ENCODE measurements at places on chromosomes 3 and 15. TPM values are rescaled to one million over a fixed set of nuclear protein-coding genes. Genes with fewer than 3 reads are reported as not detected.
A peak's percentile ranks its signal among the peaks of the same experiment; 100 is the strongest.

- no peak for DNase-seq
Observed at GRCh38 chr3:165070682-165071081, 7.6 kb downstream of the SI start.

DNA sequence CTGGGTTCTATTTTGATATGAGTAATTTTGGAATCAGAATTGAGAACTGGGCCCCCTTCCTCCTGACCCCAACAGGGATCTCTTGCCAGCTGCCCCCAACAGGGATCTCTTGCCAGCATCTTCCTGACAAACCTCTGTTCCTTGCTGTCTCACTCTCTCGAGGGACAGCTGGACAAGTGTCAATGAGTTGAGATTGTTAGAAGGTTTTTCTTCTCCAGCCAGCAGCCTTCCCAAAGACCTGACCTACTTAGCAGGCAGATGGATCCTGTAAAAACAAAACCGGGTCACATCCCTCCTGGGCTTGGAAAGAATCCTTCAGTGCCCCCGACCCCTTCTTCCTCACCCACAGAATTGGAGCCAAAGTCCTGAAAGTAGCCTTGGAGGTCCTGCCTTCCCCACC is 21.6 kb downstream of the LIMD1 start:
- no peak for DNase-seq

DNA sequence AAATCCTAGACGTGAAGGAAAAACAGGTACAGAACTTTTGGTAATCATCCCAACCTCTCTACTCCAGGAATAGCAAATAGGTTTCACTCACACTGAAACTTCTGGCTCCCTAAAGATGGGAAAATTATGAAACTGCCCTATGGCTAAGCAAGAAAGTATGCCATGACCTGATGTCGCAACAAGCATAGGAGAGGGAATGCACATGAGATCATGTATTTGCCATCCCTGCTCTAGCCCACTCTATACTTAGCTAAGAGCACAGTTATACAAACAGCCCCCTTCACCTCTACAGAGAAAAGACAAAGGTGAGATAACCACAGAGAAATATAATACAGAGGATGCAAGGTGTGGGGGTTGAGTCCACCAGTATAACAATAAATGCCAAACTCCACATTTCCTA is 102.7 kb downstream of the TBC1D5 start:
- DNase-seq = peak; percentile 17

- no peak for DNase-seq
Observed at GRCh38 chr3:117512975-117513374, 803.4 kb downstream of the TUSC7 start.

DNA sequence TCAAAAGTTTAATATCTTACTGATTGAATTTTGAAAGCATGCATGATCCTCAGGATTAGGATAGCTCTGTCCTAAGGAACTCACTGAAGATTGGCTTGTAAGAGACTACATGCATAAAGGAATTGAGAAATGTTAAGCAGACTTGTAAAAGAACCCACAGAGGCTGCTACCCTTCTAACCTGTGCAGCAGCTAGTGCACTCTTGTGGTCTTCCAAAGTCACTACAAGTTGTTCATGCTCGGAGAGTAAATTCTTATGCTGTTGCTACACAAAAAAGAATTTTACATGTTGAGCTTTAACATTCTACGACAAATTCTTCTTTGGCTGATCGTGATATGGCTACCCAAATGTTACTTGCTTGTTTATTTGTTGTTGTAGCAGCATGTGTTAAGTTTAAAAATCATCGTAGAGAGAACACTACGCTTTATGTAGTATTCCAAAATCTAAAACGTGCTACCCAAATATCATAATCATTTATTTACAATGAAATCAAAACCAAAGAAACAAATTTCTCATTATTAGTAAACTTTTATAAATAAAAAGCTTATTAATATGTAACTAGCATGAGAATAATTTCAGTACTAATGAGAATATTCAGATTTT is 55.0 kb downstream of the GOLIM4 start:
- DNase-seq = no peak

GRCh38 chr3:14633417-14633816 is 18.1 kb upstream of the CCDC174 start:
- no peak for DNase-seq

DNA sequence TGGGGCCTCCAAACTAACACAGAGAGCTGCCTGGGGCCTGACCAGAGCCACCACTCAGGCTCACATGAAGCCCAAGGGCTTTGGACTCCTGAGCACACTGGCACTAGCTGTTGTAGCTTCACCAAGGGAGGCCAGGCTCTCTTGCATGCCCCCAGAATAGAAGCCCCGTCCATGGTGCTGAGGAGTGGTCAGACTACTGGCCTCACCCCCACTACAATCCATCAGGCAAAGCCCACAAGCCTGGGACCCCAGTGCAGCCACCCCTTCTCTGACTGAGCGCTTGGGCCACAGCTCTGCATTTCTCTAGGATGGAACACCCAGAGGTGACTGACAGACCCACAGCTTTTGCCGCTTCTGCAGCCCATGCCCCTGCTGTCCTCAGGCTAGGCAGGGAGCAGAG is 180.8 kb downstream of the PYDC2 start:
- no peak for DNase-seq

DNA sequence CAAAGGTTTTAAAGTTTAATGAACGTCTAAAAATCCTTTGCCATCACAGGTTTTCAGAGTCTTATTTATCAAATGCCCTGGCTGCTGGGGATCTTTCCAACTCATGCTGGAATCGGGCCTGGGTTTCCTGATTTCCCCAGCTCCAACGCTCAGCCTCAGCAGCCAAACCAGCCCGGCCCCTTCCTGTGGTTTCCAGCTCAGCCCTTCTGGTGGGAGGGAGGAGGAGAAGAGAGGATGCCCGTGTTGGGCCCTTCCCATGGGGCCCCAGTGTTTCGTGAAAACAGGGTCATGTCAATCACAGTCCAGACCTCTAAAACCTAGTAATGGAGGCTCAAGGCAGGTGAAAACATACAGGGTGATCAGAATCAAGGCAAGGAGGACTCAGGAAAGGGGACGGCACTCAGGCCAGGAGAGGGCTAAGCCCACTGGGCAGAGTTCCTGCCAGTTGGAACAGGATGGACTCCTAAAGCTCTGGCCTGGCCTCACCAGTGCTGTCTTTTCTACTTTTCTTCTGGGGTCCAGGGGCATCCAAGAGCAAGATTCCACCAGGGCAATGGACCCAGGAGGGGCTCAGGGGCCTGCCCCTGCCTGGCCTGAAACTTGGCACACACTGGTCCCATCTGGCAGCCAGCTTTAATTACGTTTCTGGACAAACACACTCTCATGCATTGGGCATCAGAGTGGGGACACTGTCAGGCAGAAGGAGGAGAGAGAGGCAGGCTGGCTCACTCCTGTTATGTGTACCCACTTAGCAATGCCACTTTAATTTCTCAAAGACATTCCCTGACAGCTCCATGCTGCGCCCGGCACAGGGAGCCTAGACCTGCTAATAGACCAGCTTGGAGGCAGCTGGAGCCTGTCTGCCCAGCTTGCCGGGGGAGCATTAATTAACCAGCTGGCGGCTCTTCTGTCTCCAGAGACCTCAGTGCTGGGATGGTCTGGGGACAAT is 194.6 kb downstream of the FAM43A start:
- no peak for DNase-seq

- DNase-seq = no peak
Observed at GRCh38 chr3:25433868-25434267, 5.8 kb downstream of the RARB start.

- no peak for DNase-seq
Observed at GRCh38 chr3:159832024-159832423, 156.6 kb upstream of the IL12A start.

- DNase-seq = no peak
Observed at GRCh38 chr3:144660186-144660585, 688.6 kb downstream of the DIPK2A start.

GRCh38 chr3:155308831-155309230 is 15.3 kb upstream of the STRIT1 start:
- no peak for DNase-seq

DNA sequence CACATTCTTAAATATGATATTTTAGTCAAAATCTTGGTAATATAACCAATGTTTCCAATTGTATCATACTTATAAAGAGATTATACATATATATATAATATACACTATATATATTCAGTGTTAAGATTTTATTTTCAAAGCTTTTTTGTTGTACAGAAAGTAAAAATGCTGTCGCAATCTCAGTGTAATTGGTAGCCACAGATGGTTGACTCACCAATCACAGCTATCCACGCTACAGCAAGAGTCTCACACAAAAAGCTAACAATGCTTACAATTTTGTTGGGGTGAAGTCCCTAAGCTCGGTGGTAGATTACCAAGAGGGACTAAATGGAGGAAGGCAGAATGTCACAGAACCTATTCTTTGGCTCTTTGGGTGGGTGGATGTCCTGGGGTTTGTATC is 16.9 kb upstream of the CFAP161 start:
- DNase-seq = no peak

GRCh38 chr3:38544926-38545325 is 48.8 kb downstream of the EXOG start:
- DNase-seq = no peak

Gene COL6A6
- 54.3 TPM for polyA plus RNA-seq

Gene GOLGA6A
- polyA plus RNA-seq = not detected

All from right lung (tissue), 10 donors.